Thymus (tissue), 14 donors: ENCODE measurements at places on chromosomes 1 and 21.
A peak's percentile ranks its signal among the peaks of the same experiment; 100 is the strongest.

- DNase-seq = no peak
Observed at GRCh38 chr1:231612393-231613089, 14.0 kb upstream of the DISC1 start.

DNA sequence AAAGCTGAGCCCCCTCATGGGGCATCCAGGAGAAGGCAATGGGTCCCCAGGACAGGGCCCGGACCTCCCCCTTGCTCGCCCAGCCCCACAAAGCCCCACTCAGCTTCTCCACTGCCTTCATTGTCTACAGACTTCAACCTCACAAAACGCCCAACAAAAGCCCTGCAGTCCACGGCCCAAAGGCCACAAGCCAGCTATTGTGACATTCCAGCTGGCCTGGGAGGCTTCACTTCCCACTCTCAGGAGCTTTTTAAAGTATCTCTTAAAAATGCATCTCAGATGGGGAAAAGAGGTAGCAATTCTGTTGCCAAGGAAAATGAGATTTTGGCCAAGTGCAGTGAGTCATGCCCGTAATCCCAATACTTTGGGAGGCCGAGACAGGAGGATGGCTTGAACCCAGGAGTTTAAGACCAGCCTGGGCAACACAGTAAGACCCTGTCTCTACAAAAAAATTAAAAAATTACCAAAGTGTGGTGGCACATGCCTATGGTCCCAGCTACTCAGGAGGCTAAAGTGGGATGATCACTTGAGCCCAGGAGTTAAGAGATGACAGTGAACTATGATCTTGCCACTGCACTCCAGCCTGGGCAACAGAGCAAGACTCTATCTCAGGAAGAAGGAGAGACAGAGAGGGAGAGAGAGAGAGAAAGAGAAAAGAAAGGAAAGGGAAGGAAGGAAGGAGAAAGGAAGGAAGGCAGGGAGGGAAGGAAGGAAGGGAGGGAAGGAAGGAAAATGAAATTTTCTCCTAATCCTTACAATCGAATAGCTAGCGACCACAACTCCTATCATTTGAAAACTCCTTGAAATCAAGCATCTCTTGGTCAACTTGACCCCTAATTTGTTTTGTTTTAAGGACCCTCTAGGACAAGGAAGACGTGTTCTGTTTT is 31.4 kb upstream of the TARDBP start:
- DNase-seq = no peak

DNA sequence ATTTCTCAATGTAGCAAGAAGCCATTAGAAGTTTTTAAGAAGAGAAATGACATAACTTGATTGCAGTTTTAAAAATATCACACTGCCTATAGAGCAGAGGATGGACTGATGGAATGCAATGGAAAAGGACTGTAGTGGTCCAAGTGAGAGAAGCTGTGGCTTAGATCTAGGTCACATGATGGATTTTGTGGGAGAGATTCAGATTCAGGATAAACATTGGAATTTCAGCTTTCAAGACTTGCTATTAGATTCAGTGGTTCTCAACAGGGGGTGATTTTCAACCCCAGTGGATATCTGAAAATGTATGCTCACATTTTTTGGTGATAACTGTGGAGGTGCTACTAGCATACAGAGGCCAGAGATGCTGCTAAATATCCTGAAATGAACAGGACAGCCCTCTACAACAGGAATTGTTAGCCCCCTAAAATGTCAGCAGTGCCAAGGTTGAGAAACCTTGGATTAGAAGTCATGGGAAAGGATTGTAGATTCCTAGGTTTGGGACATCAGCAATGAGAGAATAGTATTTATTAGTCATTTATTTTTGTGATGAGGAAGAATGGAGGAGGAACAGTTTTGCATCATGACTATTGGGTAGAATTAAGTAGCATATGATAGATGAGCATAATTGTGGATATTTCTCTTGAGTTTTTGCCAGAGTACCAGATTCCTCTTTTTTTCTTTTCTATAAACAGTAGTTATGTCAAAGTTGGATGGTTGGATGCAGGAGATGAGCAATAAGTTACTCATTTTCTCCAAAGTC is 30.1 kb upstream of the KCNK2 start:
- no peak for DNase-seq

DNA sequence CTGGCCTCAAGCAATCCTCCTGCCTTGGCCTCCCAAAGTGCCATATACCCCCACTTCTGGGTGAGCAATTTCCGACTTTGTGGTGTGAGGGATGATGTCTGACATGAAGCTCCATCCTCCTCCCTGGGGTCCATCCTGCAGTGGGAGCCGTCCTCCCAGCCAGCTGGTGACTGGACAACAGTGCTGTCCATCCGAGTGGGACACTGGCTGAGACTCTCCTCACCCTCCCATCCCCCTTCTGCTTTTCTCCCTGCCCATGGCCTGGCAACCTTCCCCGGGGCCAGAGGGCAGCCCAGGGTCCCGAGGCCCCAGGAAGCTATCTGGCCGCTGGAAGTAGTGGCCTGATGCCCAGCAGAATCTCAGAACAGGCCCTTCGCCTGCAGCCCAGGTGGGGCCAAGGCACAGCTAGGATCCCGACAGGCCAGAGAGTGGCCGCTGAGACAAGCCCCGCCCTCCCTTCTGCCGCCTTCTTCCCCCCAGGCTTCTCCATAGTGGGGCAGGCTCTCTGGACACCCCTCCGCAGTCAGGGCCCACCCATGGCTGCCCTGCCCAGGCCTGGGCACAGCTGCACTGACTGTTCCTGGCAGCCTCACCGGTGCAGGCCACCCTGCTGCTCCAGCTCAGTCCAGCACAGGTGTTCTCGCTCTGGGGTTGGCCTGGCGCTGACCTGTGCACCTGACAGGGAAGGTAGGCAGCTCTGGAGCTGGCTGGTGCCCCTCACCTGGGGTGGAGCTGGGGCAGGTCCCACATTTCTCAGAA is 8.4 kb upstream of the FAAP20 start:
- no peak for DNase-seq

GRCh38 chr21:38159355-38159754 is 97.4 kb upstream of the KCNJ15 start:
- peak; percentile 49 for DNase-seq

GRCh38 chr1:50438945-50439344 is 15.7 kb upstream of the DMRTA2 start:
- DNase-seq = no peak

GRCh38 chr1:175887981-175888428 is 144.6 kb upstream of the TNR start:
- DNase-seq = peak; percentile 26

- DNase-seq = no peak
Observed at GRCh38 chr1:236951672-236952071, 52.6 kb downstream of the MT1HL1 start.

DNA sequence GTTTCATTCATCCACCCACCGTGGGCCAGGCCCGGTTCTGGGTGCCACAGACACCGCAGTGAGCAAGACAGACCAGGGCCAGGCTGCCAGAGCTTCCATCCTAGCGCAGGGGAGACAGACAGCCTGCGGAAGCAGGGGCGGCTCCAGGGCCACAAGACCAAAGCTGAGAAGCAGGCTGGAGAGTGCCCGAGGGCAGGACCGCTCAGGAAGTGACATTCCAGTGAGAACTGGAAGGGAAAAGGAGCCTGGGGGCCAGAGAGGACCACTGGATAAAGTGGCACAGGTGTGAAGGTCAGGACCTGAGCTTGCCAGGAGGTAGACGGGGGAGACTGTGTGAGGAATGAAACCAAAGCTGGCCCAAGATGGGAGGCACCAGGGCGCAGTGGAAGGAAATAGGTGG is 59.5 kb upstream of the EFHD2 start:
- DNase-seq = no peak

GRCh38 chr1:75273110-75273509 is 138.9 kb downstream of the LHX8 start:
- DNase-seq = no peak

- no peak for DNase-seq
Observed at GRCh38 chr1:98429965-98430443, 231.5 kb upstream of the SNX7 start.

DNA sequence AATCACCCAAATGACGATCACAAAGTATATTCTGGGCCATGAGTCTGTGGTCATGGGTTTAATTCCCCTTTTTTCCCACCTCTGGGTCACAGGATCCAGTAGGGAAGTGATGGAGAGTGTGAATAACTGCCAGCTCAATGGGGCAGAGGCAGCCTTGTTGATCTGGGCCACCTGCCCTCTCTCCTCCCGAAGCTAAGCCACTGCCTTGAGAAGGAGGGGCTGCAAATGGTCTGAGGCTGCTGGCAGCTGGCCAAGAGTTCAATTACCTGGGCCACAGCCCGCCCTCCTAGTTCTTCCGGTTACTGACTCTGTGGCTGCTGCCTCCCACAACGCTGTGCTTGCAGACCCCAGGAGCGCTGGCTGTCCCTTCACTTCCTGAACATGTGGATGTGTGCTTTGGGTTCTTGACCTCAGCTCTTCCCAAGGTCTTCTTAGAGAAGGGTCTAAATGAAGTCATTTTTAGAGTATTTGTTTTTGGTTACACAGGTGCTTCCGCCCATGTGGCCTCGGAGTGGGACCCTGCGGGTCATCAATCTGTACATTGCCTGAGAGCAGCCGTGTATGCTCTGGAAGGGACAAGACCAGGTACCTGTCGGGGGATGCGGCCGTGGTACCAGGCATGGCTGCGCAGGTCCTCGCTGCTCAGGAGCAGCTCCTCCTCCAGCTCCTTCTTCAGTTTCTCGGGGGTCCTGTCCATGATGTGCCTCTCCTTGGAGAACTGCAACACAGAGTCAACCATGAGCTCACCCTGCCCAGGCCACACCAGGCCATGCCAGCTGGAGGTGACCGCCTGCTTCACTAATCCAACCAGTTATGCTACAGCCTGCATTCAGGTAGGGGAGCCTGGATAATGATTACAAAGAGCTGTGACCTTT is 89.7 kb downstream of the BCAR3 start:
- no peak for DNase-seq

DNA sequence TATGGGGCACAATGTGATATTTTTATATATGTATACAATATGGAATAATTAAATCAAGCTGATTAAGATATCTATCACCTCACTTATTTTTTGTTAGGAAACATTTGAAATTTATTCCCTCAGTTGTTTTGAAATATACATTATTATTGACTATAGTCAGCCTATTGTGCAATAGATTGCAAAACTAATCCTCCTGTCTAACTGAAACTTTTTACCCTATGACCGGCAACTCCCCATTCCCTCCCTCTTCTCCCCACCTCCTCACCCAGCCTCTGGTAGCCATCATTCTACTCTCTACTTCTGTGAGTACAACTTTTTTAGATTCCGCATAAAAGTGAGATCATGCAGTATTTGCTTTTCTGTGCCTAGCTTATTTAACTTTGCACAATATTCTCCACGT is 117.7 kb upstream of the SGIP1 start:
- DNase-seq = no peak

DNA sequence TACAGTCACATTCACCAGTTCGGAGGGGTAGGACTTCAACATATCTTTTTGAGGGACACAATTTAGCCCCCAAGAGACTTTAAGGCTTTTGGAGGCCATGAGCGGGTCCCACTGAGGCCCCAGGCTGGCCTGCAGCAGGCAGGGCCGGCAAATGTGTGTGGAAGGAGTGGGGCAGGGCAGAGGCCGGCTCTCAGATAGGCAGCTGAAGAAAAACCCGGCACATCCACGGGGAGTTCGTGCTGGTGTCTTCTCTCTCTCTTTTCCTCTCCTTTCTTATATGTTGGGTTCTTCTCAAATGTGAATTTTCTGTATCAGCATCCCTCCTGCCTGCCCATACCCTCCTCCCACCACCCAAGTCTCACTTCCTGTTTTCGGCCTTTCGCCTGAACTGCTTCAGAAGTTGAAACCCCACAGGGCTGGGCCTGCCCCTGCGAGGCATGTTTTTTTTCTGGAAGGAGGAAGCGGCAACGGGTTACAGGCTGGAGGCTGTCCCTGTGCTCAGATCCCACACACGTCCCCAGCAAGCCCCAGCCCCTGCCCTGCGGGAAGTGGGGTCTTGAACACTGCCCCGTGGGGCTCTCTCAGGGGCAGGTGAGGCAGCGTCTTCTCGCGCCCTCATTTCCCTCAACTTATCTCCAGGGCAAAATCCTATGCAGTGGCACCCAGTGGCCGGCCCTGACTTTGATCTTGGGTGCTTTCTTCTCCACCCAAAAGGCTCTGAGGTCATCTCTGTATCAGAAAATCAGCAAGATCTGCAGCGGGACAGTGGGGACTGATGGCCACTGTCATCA is 9.7 kb upstream of the UMODL1 start:
- peak; percentile 69 for DNase-seq

DNA sequence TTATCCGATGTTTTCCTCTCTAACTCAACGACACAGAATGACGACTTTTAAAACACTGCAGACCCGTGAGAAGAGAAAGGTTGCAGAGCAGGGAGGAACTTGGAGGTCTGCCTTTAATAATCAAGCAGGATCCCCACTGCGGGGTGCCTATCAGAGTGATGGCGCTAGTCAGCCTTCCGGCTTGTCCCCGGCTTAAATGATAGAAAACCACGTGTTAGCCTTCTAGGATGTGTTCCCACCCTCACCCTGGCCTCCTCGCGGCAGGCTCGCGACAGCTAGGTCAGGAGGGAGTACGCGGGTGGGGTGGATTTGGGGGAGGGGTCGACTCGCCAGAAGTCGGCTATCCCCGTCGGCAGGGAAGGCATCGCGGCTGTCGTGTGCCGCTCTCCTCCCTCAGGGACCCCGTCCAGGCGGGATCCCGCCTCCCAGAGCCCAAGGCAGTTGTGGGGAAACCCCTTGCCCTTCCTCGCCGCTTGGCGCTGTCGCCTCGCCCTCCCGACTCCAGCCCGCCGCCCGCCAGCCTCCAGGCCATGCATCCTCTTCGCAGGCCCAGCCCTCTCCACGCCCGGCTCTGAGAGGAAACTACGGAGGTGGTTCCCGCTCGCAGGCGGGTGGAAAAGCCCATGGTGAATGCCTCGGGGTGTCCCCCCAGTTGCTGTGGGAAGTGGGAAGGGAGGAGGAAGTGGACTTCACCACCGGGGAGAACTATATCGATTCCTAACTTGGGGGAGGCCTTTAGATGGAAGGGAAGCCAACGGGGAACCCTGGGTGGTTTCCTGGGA is 1.1 kb upstream of the SMG7 start:
- DNase-seq = peak; percentile 50

GRCh38 chr1:194073833-194074232 is 887.4 kb upstream of the B3GALT2 start:
- no peak for DNase-seq

DNA sequence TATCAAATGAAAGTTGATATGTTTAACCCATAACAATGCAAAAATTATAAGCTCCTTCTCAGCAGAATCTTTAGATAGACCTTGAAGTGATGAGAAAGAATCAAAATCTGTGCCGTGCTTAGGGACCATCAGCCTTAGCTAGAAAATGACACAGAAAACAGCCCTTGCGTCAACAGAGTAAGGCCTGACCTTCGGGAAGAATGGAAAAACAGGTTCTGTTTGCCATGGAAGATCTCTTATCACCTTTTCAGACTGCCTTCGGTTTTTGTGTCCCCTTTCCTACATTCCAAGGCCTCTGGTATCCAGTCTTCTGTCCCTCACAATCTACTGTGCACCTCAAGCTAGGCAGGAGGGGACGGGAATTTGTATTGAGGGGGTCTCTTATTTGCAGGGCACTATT is 37.6 kb upstream of the DPT start:
- no peak for DNase-seq

- DNase-seq = no peak
Observed at GRCh38 chr1:108075055-108075454, 110.1 kb upstream of the VAV3 start.

GRCh38 chr1:4650481-4650880 is 3.9 kb upstream of the AJAP1 start:
- no peak for DNase-seq

- no peak for DNase-seq
Observed at GRCh38 chr1:236148470-236148845, 6.1 kb downstream of the GPR137B start.

GRCh38 chr21:41369105-41369919 is 7.5 kb downstream of the MX2 start:
- no peak for DNase-seq
